Right lung (tissue), 10 donors: ENCODE measurements at places on chromosomes 12 and 14. TPM values are rescaled to one million over a fixed set of nuclear protein-coding genes. Genes with fewer than 3 reads are reported as not detected.
A peak's percentile ranks its signal among the peaks of the same experiment; 100 is the strongest.

Gene ARL6IP4
- polyA plus RNA-seq: 139 TPM

GRCh38 chr12:50003595-50003994 lies 21.7 kb downstream of the RACGAP1 start:
- DNase-seq: no peak

DNA sequence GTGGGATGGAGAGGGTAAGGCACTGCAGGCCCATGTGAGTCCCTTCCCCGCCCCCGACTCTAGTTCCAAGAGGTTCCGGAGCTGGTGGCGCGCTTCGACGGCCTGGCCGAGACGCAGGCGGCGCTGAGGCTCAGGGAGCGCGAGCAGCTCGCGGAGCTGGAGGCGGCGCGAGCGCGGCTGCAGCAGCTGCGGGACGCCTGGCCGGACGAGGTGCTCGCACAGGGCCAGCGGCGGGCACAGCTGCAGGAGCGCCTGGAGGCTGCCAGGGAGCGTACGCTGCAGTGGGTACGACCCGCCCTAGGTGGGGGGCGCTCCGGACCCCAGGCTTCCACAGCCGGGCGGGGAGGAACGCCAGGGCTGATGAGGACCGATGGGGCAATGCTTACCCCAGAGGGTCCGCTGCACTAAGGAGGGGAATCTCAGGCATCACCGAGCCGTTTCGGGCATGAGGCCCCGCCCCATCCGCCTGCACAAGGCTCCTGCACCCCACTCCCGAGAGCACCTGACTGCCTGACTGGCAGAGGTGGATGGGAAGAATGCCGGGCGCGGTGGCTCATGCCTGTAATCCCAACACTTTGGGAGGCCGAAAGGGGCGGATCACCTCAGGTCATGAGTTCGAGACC lies 4.9 kb downstream of the CFAP73 start:
- no peak for DNase-seq

- DNase-seq: no peak
Measured at GRCh38 chr12:11895421-11896078, 175.2 kb upstream of the BCL2L14 start.

DNA sequence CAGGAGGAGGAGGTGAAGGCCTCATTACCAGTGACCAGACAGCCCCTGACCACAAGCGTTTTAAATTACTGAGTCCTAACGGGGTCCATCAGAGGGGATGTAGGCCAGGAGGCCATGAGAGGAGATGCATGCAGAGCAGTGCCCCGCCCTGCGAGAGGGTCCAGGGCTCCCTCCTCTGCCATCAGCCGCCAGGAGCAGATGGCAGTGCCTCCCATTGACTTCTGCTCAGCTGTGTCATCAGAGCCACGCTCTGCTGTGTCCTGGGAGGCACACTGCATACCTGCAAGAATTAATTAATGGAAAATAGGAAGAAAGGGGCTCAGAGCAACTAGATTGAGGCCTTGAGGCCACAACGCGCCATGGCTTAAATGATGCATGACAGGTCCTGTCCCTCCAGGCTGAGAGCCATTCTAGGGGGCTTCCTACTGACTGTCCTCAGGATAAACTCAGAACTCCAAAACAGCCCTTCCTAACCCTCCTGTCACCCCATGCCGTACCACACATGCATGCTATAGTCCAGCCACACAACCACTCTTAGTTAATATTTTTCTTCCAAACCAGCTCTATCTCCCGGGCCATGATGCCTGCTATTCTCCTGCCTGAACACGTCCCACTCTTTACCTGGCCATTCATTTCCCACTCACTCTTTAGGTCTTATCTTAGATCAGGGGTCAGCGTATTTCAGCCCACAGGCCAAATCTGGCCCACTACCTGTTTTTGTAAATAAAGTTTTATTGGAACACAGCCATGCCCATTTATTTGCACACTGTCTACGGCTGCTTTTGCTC lies 235.8 kb downstream of the KSR2 start:
- DNase-seq: no peak

- no peak for DNase-seq
Measured at GRCh38 chr12:34290381-34290995, 268.2 kb downstream of the ALG10 start.

GRCh38 chr14:96354246-96354645 lies 8.9 kb downstream of the ATG2B start:
- no peak for DNase-seq

DNA sequence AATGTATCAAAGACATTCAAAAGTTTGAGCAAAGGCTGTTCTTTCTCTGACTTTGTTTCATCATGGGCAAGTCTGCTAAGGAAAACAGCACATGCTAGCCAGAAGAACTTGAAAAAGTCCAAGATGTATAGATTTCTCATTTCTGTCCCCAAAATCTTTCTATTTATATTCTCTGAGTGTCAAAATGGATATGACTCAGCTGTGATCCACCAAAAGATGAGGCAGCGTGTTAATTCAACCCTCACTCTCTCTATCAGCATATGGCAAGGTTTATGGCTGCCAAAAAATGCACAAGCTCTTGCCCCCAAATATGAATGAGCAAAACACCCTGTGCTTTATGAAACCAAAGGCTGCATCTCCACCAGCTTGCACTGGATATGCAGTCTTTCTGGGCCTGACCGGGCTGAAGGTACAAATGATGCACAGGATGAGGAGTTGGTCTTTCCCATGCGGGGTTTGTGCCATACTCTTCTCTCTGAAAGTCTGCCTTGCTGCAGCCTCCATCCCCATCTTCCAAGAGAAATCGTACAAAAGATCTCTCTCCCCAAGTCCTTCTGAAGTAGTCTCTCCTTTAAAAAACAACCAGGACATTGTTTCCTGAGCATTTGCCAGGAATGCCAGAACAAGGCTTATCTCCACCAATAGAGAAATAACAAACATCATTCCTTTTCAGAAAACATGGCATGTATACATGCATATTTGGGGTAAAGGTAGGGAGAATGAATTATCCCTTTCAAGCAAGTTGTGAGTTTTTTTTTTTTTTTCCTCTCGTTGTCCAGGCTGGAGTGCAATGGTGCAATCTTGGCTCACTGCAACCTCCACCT lies 203.4 kb downstream of the TMX1 start:
- peak; percentile 51 for DNase-seq

DNA sequence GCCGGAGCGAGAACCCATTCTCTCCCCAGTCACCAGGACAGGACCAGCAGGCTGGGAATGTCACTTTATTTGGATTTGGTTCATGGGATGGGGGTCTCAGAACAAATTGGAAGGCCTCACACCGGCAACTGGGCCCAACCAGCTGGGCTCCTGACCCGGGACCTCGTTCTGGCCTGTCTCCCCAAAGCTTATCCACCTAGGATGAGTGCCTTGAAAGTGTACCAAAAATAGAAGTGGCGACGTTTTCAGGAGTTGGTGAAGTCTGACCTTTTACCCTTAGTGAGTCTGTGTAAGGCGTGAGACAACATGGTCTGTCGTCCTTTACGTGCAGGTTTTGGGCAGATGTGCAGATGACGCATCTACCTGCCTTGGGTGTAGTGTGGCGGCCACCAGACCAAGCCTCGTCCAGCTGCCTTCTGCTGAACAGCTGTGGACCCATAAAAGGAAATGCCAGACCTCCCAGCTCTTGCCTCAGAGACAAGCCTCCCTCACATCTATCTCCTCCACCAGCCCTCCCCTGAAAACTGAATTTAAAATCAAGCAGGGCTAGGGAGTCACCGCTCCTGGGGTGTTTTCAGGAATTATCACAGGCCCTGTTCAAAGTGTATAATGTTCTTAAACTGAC lies 36.6 kb upstream of the CLMN start:
- no peak for DNase-seq
